ENCODE measurements at places on chromosomes 4 and X.

- no peak for DNase-seq
Observed at GRCh38 chr4:95939141-95939540, 99.2 kb downstream of the PDHA2 start.

- DNase-seq: no peak
Observed at GRCh38 chr4:106340774-106341173, 24.4 kb downstream of the AIMP1 start.

GRCh38 chr4:61373901-61374440 is 173.8 kb downstream of the ADGRL3 start:
- DNase-seq: peak; percentile 54

- DNase-seq: no peak
Observed at GRCh38 chrX:36568946-36569345, 439.2 kb upstream of the FAM47C start.

DNA sequence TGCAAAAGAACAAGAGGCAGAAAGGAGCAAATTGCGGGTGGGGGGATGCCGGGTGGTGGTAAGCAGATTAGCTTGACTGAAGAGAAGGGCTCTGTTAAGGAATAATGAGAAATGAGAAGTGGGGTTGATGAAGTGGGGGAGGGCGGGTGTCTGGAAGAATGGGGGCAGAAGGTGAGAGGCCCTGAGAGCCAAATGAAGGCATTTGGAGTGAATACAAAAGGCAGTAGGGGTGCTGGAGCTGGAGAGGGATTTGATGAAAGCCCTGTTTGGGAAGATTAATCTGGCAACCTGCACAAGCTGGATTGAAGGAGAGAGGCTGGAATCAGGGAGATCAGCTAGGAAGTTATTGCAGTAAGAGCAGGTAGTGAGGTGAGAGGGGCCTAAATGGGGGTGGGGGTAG is 82.1 kb downstream of the GUCY2F start:
- no peak for DNase-seq
